ENCODE measurements at places on chromosomes 7 and 10.

- no peak for DNase-seq
These were observed 192.7 kb downstream of the CELF2 start for GRCh38 chr10:11210211-11210922.

- no peak for DNase-seq
These were observed 157.3 kb downstream of the NOC3L start for GRCh38 chr10:94205396-94205831.

- DNase-seq: no peak
These were observed 45.2 kb downstream of the PNLIPRP3 start for GRCh38 chr10:116472891-116473290.

GRCh38 chr10:133117688-133118071 lies 30.0 kb downstream of the ADGRA1 start:
- no peak for DNase-seq

- DNase-seq: peak; percentile 68
These were observed at the start of gene DNAH11 for GRCh38 chr7:21542891-21543527. DNAH11 (plus strand) TSS chr7:21543039; CDS start chr7:21543246, 207 bp downstream.

- DNase-seq: no peak
These were observed 629.1 kb downstream of the SORCS1 start for GRCh38 chr10:106535304-106535953.

DNA sequence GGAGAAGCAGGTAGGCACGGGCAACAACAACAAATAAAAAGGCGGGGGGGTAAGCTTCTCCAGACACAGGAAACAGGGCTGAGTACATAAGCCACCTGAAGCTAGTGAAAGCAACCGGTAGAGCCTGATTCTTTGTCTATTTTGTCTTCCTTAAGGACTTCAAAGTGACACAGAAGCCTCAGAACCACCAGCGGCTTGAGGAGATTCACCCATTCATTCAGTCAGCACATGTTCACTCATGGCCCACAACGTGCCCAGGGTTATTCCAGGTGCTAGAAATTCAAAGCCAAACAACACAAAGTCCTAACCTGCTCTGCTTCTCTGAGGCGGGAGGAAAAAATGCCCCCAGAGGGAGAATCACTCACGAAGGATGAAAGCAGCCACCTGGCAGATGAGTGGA lies 69.3 kb upstream of the C7orf33 start:
- DNase-seq: no peak

DNA sequence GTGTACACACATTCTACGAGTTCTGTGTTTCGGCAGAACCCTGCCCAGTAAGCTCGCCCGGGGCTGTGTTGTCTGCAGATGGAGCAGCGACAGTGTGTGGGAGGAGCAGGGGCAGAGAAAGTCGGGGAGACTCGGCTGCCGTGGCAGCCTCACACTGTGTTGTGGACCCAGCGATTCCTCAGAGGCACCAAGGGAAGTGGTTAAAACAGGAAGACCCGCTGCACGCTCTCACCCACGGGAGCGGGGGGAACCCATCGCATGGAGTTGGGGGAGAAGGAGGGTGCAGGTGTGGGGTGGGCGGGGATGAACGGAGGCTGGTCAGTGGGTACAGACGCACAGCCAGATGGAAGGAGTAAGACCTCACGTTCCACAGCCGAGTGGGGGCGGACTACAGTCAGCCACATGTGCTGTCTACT lies 250.2 kb downstream of the ELFN1 start:
- DNase-seq: peak; percentile 73

- no peak for DNase-seq
These were observed 44.8 kb downstream of the AKR1B1 start for GRCh38 chr7:134414109-134414508.

DNA sequence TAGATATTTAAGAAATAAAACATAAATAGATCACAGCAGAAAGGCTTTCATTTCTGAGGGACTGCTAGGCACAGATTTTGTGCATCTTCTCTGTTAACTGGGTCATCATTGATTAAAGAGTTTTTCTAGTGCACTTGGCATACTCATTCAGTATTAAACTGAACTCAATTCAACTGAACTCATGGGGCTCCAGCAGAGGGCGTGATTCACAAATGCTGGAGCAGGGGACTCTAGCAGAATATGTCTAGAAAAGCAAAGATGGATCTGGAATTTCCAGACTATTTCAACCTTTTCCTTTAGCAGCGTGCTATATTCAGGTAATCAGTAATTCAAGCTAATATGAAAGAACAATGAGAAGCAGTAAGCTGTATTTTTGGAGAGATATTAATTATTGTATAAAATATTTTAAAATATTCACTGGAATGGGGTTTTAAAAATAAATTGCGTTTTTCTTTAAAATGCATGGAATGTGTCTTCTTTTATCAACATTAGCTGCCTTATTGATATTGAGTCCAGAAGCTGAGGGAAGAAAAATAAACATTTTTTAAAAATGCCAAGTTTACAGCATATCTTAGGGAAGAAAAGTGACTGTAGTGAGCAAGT lies 296.8 kb upstream of the CACNA2D1 start:
- no peak for DNase-seq

DNA sequence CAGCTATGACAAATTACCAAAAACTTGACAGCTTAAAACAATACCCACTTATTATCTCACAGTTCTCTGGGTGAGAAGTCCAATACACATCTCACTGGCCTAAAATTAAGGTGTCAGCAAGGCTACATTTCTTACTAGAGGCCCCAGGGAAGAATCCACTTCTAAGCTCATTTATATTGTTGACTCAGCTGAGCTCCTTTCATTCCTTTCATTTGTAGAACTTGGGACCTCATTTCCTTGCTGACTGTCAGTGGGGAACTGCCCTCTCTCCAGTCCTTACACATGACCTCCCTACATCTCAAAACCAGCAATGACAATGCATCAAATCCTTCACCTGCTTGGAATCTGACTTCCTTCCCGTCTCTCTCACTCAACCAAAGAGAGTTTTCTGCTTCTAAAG lies 240.3 kb downstream of the IPMK start:
- DNase-seq: no peak

- no peak for DNase-seq
These were observed 1.5 kb downstream of the NOC3L start for GRCh38 chr10:94361171-94361794.

GRCh38 chr7:81777697-81778096 lies 7.8 kb upstream of the HGF start:
- DNase-seq: no peak

DNA sequence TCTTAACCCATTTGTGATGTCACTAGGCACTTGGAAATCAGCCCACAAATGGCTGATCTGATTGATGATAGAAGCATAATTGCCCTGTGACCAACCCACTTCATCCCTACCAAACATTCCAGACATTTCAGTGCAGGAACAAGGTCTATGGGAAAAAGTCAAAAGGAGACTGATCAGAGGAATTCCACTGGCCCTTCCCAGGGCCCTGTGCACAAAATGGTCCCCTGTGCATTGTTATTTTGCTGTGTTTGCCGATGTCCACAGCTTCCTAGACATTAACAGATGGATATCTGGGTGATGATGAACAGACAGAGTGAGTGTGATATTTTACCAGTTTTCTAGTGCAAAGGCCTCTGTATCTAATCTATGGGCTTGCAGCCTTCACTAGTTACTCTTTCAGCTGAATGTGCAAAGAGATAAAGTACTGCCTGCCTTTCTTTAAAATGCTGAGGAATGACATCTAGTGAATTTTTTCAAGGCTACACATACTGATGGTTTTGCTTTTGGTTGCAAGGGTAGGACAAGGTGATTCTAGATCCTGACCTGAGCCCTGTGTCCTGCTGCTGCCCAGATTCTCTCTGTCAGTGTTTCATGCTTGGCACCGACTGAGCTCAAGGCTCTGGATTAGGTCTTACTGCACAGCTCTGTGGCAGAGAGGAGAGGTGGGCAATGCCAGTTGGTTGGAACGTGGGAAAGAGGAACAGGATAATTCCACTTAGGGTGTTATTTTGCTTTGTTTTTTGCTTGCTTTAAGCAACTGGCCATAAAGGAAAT lies 55.4 kb downstream of the CALD1 start:
- DNase-seq: no peak

GRCh38 chr10:130039141-130039540 lies 71.5 kb downstream of the C10orf143 start:
- no peak for DNase-seq

- no peak for DNase-seq
These were observed 985.6 kb upstream of the LRRN3 start for GRCh38 chr7:110105307-110105706.

DNA sequence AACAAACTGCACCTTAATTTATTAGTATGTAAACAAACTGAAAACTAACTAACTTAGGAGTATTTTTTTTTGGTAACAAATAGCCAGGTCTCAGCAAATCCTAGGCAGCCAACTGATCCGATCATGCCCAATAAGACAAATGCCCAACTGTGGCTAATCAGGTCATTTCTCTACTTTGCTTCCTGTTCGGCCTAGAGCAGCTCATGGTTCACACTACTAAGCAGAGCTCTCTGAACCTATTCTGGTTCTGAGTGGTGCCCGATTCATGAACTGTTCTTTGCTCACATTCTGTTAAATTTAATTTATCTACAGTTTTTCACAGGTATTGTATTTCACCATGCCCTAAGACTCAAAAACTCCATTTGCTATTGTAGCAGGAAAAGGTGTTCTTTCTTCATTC lies 55.1 kb downstream of the CCDC3 start:
- no peak for DNase-seq

- DNase-seq: no peak
These were observed 838.8 kb downstream of the GRID1 start for GRCh38 chr10:85527616-85528317.

GRCh38 chr7:22718911-22719420 lies 8.0 kb upstream of the IL6 start:
- DNase-seq: no peak

GRCh38 chr7:36456548-36456947 lies 66.9 kb downstream of the ANLN start:
- no peak for DNase-seq

- DNase-seq: no peak
These were observed 280.2 kb upstream of the HGF start for GRCh38 chr7:82049891-82050533.

GRCh38 chr10:62308101-62308500 lies 39.5 kb upstream of the RTKN2 start:
- no peak for DNase-seq

DNA sequence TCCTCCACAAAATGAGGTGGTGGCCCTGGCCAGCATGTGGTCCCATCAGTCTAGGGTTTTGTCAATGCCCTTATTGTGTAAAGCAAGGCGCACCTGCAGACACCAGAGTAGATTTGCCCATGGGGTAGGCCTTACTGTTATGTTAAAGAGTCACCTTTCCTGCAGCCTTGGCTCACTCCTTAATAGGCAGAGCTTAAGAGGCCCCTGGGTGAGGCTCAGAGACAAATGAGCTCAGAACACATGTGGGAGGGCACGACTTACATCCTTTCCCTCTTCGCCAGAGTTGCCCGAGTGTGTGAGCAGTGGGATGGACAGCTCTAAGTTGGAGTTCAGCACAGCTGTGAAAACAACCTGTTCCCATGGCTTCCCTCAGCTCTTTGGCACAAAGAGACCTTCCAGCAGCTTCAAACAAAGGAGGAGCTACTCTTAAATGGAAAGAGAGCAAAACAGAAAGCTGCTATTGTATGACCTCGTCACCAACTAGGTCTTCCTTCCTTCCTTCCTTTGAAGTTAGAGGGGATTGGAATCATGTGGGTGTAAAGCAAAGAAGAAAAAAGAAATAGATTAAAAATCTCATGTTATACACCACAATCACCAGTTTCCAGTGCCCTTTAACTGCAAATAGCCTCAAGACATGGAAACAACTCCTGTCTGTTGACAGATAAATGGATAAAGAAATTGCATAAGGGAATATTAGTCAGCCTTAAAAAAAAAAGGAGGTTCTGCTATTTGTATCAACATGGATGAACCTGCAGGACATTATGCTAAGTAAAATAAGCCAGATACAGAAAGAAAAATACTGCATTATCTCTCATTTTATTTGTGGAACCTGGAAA lies 11.9 kb upstream of the XPNPEP1 start:
- DNase-seq: no peak

- DNase-seq: no peak
These were observed 44.8 kb downstream of the BMPER start for GRCh38 chr7:33950047-33950714.

- no peak for DNase-seq
These were observed 117.2 kb downstream of the MYOF start for GRCh38 chr10:93364966-93365365.

DNA sequence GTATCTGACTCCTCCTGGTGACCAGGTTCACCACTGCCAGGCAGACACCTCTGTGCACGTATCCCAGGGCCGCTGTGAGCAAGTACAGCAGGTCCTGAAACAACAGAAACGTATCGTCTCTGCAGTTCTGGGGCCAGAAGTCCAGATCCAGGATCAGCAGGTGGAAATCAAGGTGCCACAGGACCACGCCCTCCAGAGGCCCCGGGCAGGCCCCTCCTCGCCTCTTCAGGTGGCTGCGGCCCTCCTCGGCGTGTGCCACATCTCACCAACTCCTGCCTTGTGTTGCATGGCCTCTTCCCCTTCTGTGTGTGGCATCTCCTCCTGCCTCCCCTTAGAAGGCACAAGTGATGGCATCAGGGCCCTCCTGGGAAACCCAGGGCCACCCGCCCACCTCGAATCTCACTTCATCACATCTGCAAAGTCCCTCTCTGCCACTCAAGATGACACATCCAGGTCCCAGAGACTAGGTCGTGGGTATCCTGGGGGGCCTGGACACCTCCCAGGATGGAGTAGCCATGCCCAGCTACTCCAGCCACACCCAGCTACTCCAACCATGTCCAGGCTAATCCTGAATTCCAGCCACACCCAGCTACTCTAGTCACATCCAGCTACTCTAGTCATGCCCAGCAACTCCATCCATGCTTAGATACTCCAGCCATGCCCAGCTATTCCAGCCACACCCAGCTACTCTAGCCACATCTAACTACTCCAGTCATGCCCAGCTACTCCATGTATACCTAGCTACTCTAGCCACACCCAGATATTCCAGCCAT lies 52.6 kb upstream of the DNAAF5 start:
- no peak for DNase-seq

DNA sequence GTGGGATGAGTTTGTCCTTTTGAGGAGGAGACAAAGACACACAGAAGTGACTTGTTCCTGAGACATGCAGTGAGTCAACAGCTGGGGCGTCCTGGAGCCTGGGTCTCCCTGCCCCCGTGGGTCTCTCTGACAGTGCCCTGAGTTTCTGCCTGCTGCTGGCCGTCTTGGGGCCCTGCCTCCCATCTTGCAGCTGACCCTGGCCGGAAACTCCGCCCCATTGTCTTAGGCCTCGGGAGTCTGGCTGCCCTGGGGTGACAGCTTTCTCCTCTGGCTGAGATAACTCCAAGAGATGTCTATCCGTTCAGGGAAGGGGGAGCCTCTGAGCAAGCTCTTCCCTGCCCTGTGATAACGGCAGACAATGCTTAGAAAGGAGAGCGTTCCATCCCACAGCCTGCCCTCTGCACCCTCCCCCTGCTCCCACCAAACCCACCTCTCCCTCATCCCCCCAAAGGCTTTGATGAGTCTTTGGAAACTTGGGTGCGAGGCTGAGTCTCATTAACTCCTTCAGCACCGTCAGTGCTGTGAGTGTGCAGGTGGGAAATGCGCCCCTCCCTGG lies 69.5 kb upstream of the PODXL start:
- no peak for DNase-seq

Data from GM13977 (cell line).